CD4-positive, alpha-beta T cell treated with Interleukin-21 for 1 hour (primary cell): ENCODE measurements at places on chromosomes 6 and 20.

- no peak for DNase-seq
These were observed 226.3 kb upstream of the KCNG1 start for GRCh38 chr20:51249215-51249614.

DNA sequence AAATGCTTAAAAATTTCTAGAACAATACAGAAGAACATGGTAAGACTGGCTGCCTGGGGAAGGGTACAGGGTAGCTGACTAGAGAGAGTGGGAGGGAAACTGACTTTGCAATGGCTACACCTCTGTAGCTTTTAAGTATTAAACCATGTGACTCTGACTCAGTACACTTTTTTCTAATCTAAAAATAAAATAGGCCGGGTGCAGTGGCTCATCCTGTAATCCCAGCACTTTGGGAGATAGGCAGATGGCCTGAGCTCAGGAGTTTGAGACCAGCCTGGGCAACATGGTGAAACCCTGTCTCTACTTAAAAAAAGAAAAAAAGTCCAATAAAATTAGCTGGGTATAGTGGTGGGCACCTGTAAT lies 18.5 kb downstream of the ATP9A start:
- DNase-seq = no peak

- no peak for DNase-seq
These were observed 1.6 kb downstream of the CCN2 start for GRCh38 chr6:131949620-131949908.

DNA sequence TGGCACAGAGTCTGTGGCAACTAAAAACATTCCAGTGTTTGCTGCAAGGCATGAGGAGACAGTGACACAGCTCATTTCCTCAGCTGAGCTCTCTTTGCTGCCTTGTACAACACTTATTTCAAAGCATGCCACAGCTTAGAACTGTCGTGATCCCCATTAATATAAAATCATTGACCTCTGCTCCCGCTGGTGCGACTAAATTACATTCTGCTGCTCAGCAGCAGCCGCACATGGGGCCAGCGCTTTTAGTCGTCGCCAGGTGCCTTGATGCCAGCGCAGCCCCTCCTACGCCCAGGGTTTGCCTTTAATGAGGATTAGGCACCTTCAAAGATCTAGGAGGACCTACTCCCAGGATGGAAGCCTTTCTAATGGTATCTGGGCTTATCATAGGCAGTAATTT lies 717.9 kb upstream of the POU3F2 start:
- DNase-seq = no peak

DNA sequence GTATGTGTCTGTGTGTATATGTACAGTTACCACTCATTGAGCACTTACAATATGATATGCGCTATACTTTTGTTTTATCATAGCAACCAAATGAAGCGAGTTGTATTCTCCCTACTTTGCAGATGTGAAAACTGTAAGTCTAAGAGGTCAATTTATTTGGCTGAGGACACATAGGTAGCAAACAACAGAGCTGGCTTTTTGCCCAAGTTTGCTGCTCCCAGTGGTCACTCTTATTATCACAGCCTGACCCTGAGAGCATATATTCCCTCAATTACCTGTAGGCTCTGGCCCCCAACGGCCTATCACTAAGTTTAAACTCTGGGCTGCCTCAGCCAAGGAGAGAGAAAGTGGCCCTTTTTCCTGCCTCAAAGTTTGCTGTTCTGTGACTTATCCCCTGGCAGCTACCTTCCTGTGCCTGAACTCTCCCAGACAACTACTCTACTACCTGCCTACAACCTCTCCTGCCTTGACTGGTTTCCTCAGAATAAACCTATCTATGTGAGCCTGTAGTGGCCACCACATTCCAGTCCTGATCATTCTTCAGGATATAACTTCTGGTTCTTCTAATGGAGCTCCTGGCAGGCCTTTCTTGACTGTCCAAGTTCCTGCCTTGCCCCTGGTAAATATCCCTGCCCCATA lies 221.8 kb downstream of the FRK start:
- DNase-seq = no peak

DNA sequence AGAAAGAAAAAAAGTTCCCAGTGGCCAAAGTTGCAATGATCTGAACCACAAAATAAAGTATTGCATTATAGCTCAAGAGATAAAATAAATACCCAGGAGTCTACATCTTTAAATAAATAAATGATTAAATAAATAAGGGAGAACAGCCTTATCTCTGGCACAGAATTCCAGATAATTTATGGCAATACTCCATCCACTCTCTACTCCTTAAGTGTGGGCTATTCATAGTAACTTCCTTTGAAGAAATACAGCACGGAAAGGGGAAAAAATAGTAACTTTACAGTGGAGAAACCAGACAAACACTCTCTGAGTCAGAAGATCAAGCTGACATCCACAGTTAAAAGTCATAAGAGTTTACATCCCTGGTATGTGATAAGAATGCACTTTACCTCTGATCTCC lies 11.6 kb downstream of the AURKA start:
- no peak for DNase-seq

- DNase-seq = no peak
These were observed 187.2 kb downstream of the FOXC1 start for GRCh38 chr6:1796706-1797529.

- no peak for DNase-seq
These were observed 82.2 kb upstream of the OPRM1 start for GRCh38 chr6:153956808-153957207.

- DNase-seq = peak; percentile 53
These were observed 165.8 kb upstream of the CITED2 start for GRCh38 chr6:139540276-139540675.

DNA sequence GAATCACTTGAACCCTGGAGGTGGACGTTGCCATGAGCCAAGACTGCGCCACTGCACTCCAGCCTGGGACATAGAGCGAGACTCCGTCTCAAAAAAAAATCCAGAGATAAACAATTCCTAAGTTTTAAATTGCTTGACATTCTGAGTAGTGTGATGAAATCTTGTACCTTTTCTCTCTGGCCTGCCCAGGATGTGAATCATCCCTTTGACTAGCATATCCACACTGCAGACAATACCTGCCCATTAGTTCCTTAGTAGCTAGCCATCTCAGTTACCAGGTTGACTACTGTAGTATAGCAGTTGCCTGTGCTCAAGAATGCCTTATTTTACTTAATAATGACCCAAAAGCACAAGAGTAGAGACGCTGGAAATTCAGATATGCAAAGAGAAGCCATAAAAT lies 2.8 kb downstream of the ZFP57 start:
- DNase-seq = no peak

DNA sequence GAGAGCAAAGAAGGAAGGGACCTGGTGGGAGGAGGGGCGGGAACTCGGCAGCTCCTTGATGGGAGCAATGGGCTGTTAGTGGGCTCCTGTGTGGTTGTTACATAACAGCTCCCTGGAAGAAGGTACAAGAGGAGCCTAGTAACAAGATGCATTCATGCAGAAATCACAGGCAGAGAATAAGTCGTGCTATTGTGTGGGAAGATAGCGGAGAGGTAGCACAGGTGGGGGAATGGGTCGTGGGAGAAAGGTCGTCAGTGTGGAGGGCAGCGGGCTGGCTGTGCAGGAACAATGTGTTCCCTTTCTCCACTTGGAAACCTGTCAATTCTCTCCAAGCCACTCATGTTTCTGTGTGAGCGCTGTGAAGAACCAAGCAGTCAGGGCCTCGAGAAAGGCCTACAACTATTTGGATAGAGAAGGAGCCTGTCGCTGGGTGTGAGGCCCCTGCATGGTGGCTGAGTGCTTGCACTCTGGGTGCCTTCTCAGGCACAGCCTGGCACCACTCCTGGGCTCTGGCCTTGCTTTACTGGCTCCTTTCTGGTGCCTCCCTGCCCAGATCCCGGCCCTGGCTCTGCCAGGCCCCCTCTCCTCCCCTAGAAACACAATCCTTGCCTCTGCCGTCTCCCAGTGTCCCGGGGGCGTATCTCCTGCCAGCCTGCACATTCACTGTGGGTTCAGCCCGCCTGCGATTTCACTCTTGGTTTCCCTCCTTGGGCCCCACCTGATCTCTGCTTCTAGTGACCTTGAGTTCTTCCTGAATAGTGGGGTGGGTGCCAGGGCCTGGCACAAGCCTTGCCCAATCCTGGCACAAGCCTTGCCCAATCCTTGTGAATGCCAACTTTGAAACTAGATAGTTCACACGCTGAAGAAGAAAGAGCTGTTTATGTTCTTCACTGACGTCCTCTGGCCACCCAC lies 7.4 kb upstream of the FGD2 start:
- DNase-seq = no peak

- no peak for DNase-seq
These were observed 48.9 kb downstream of the PIGU start for GRCh38 chr20:34628026-34628425.

GRCh38 chr6:167350275-167350696 lies 25.4 kb downstream of the TTLL2 start:
- peak; percentile 7 for DNase-seq

GRCh38 chr20:15706719-15707118 lies 866.5 kb downstream of the KIF16B start:
- no peak for DNase-seq

GRCh38 chr20:60055740-60056139 lies 97.5 kb downstream of the CDH26 start:
- DNase-seq = peak; percentile 68

DNA sequence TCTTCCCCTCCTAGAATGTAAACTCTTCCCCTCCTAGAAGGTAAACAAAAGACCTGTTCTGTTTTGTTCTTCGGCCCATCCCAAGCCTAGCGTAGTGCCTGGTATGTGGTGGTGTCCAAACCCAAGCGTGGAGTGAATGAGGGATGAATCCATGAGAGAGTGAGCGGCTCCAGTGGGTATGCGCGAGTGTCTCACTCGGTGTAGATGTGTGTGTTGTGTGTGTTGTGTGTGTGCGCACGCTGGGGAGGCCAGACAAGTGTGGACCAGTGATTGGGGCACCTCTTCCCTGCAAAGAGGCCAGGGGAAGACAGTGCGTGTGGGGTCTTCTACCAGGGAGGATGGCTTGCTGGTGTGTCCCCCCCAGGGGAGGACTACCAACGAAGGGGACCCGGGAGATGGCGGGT lies 392 bp upstream of the SLC2A10 start:
- DNase-seq = no peak

DNA sequence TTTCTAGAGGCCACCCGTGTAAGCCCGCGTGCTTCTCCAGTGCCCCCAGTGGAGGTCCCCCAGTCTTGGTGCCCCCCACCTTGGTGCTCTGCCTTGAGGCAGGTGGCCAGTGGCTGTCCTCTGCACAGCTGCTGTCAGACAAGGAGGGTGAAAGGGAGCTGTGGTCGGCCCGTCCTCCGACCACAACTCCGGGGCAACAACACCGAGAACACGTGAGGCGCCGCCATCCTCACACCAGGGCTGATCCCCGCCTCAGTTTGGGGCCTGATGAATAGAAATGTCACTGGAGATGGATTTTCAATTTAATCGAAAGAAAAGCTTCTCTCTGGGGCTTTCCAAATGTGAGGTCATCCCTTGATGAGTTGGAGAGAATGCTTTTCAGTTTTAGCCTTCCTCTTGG lies 304.6 kb downstream of the CDH4 start:
- DNase-seq = no peak

GRCh38 chr20:51732096-51732791 lies 35.9 kb downstream of the ATP9A start:
- DNase-seq = no peak
